ENCODE measurements at places on chromosomes 7 and 10.

GRCh38 chr10:125158601-125159485 lies 1.5 kb downstream of the CTBP2 start:
- no peak for DNase-seq

- no peak for DNase-seq
These were observed 90.3 kb upstream of the PARD3 start for GRCh38 chr10:34905200-34905927.

- no peak for DNase-seq
These were observed 542.3 kb upstream of the MBL2 start for GRCh38 chr10:53314876-53315275.

DNA sequence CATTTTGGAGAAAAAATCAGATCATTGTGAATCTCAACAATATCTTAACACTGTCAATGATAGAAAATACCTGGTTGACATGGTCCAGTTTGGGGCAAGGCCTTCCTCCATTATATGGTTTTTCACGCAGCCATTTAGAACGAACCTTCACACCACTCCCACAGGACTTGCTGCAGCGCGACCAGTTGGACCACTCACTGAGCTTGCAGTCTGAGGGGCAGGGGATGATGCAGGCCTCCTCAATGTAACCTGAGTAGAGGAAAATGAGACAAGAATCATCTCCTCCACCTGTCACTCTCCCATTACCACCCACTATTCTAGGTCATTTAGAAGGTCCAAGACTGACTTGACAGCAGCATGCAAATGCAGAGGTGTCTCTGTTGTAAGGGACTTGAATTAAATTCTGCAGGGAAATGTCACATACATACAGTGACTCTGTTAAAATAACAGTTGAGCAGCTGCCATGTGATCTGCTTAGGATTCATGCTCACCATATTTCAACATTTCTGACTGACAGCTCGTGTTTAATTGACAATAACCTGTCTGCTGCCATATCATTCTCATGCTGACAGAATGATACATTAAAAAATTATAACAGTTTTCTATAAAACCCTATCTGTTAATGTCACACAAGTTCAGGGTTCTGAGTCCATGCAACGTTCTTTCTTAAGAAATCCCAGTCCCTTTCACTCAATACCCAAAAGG lies 403.0 kb downstream of the THSD7A start:
- DNase-seq, result no peak

GRCh38 chr7:30652698-30653641 lies 29.3 kb downstream of the CRHR2 start:
- no peak for DNase-seq

DNA sequence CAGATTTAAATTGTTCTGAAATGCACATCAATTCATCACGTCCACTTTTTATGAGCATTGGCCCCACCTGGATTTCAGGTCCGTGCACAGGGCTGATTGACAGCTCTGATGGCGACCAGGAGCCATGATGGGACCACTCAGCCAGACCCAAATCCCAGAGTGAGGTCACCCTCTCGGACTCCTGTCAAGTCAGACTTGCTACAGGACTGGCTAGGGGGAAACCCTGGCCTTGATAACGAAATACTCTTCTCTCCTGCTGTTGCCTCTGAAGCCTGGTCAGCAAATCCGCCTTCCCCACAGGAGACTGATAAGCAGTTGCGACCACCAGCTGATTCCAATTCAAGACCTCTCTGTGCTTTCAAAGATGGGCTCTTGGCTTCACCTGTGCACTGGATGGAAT lies 76.4 kb downstream of the CARD11 start:
- no peak for DNase-seq

DNA sequence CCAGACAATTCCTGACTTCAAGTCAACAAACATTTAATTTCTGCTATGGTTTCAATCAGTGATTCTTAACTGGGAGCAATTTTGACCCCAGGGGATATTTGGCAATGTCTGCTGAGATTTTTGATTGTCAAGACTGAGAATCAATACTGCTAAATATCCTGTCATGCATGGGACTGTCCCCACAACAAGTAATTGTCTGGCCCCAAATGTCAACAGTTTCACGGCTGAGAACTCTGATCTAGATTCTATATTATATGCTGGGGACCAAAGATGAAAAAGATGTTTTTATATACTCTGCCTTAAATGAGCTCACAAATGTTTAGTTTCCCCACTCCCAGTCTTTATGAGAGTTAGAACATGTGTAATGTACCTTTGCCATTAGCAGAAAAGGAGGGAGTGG lies 19.2 kb downstream of the ANKRD7 start:
- DNase-seq, result no peak

DNA sequence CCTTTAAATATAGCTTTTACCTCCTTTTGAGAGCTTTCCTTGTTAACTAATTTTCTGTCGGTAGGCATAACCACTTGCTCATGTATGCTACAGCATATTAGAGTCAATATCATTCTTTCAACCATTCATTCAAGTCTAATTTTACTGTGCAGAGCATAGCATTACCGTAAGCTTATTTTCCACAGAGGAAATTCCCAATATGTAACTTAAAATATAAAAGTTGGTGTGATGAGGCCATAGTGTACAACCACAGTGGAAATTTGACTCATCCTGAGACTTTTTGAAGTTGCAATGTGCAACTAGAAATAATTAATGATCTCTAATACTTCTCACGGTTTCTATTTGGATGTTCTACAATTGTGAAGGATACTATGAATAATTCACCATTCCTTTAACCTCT lies 80.6 kb upstream of the KLF6 start:
- DNase-seq, result no peak

DNA sequence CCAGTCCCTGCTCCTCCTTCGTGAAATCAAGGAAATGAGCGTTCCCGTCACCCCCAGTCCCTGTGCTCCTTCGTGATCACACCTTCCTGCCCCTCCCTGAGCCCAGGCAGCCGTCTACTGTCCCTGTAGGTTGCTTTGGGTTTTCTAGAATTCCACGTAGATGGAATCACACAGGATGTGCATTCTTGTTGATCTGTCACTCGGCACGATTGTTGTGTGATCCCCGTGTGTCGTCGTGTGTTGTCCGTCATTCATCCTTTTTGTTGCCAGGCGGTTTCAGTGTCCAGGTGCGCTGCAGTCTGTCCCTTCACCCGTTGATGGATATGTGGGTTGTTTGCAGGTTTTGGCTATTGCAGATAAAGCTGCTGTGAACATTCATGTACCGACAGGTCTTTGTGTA lies 9.4 kb downstream of the MTG1 start:
- DNase-seq, result no peak

- DNase-seq, result no peak
These were observed 14.4 kb upstream of the YWHAG start for GRCh38 chr7:76372984-76373833.

GRCh38 chr7:41046221-41046761 lies 656.6 kb downstream of the INHBA start:
- no peak for DNase-seq

GRCh38 chr10:110076559-110077318 lies 69.0 kb downstream of the ADD3 start:
- DNase-seq, result no peak

GRCh38 chr10:86225103-86225782 lies 141.4 kb downstream of the GRID1 start:
- DNase-seq, result no peak

DNA sequence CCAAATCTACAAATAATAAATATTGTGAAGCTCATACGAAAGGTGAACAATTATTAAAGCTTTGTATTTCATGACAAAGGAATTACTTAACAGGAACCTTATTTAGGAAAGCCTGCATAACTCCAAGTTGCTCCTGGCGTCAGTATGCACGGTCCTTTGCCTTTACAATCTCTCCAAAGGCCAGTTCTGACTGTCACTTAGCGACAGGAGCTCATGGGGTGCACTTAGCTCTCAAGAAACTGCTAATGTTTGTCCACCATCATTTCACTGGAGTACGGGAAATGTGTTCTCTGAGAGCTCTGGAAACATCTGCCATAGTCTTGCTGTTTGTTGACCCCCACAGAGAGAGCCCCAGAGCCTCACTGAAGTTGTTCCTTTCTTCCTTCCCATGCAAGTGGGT lies 781.5 kb upstream of the POM121L12 start:
- DNase-seq, result peak; percentile 17

DNA sequence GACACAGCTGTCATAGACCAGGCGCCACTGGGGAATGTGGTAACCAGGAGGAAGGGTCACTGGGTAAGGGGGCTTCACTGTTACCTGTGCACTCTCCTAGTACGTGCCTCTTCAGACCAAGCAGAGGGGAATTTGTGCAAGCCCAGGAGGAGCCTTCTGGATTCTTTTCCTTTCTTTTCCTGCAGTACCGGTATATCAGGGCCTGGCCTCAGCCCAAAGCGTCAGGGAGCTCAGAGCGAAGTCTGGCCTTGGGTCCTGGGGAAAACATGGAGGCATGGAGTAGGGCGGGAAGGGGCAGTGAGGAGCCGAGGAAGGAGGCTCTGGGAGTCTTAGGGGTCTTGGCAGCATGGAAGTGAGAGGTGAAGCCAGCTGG lies 133.6 kb upstream of the GDF10 start:
- no peak for DNase-seq

DNA sequence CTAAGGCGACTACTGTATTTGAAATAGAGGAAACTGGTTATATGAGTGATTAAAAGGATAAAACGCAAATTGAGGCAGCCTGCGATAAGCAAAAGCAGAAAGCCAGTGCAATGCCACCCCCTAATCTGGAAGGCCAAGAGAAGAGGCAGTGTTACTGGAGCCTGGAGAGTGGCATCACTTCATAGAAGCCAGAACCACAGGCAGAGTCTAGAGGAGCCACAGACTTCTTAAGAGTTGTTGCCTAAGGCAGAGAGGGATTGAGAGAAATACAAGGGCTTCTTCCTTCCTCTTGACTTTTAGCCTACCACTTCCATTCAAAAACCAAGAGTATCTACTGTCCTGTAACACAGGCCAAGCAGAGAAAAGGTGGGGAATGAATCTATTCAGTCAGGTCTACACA lies 94.9 kb upstream of the SKAP2 start:
- no peak for DNase-seq

GRCh38 chr10:43060291-43060690 lies 16.6 kb upstream of the RET start:
- DNase-seq, result peak; percentile 29

DNA sequence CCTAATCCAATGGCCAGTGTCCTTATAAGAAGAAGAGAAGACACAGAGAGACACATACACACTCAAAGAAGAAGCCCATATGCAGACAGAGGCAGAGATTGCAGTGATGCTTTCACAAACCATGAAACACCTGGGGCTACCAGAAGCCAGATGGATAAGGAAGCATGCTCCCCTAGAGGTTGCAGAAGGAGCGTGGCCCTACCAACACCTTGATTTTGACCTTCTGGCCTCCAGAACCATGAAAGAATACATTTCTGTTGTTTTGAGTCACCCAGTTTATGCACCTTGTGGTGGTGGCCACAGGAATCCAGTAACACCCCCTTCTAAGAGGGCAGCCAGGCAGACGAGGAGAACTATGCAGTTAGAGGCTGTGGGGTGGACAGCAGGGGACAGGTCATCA lies 43.5 kb downstream of the AOC1 start:
- no peak for DNase-seq

DNA sequence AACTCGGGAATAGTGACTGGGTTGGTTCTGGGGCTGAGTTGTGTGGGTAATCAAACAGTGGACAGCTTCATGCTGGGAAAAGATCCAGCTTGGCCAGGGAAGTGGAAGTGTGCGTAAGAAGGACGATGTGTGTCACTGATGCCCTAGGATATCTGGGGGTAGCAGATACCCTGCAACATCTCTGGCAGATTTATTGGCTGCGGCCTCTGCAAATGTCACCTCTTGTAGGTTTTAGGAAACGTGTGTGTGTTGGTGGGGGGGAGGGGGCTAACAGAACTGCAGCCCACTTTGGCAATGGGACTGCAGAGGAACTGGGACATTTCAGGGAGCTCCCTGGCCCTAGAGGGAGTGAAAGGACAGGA lies 965 bp upstream of the AGAP3 start:
- DNase-seq, result no peak

DNA sequence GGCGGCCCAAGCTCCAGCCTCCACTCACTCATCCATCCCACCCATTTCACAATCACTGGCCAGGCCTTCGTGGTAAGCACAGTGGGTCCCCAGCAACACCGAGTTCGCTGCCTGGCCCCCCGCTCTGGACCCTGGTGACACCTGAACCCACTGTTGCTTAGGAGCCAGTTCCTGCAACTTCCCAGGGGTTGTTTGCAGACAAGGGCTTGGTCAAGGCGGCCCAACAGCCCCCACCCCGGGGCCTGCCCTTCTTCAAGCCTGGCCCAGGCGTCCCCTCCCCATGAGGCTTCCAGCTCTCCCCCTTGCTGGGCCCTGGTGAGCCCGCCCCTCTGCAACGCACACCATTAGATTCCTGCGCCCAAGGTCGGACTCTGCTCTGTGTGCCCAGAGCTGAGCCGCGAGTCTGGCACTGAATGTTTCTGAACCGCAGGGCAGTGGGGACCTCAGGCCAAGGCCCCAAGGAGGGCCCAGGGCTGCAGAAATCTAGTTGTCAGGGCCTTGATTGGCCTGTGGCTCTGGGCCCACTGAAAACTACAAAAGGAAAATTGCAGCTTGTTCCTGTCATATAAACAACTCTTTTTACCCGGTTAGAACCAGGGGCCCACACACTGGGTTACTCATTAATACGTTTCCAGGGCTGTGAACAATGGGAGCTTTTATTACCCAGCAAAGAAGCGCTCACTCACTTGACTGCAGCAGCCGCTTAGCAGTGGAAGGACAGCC lies 2.1 kb upstream of the COX19 start:
- no peak for DNase-seq

DNA sequence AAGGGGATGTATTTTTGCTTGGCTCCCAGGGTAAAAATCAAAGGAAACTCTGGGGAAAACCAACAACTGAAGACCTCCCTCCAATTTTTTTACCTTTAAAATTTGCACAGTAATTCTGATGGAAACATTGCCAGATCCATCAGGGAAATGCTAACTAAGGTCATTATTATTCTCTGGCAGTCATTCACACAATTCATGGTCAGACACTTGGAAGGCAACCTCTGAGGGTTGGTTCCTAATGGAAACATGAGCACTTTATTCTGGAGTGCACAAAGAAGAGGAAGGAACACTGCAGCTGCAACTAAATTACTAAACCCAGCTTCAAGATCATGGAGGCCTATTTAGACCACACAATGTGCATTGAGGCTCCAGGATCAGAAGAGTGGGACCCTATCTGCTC lies 34.2 kb downstream of the SRI start:
- no peak for DNase-seq

DNA sequence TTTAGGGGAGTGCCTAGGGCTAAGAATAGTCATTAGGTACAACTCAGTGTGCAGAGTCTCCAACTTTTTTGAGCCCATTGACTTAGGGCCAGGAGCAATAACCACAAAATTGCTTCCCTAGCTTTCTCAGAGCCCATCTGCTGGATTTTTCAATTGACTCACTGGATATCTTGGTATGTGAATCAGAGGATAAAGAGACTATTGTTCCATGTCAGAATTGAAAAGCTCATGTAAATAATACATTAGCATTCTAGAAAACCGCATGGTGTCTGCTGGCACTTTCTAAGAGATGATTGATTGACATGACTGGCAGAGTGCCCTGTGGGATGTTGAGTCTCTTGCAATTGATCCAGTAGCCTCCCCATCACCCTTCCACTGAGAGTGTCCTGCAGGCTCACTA lies 246.2 kb downstream of the CCDC7 start:
- no peak for DNase-seq
